ENCODE measurements at places on chromosomes 5 and 9.

DNA sequence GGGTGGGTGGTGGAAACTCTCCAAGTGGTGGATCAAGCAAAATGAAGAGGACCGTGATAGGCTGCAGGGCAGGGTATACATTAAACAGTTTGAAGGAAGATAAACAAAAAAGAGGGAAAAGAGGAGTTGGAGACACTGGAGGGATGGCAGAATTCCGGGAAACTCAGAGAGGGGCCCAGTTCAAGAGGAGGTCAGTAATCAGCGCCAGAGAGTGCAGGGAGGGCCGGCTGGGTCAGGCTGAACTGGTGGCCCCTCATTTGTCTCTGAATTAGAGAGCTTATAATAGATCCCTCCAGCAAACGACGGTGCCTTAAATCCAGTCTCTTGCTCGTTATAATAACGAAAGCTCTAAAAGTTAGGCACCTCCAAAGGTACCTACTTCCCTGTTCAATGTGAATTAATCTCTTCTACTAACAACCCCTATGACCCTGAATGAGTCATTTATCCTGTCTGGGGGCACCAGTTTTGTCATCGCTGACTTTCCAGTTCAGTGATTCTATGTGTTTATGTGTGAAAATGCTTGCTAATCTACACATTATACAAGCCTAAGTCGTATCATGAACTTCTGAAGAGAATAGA is 2.4 kb upstream of the ZSWIM6 start:
- peak overlapping the region; percentile 63 for H3K27ac ChIP-seq
- H3K4me1 ChIP-seq, result peaks cover 33% of the 10 kb centered on the region
- H3K27me3 ChIP-seq, result no peaks in the 10 kb centered on the region
- peak overlapping the region; percentile 76 for H3K4me3 ChIP-seq

GRCh38 chr9:108436448-108436847 is 419.3 kb downstream of the ACTL7B start:
- H3K4me1 ChIP-seq, result peaks cover 26% of the 10 kb centered on the region
- no peak overlapping the region for H3K27ac ChIP-seq
- no peak for DNase-seq

DNA sequence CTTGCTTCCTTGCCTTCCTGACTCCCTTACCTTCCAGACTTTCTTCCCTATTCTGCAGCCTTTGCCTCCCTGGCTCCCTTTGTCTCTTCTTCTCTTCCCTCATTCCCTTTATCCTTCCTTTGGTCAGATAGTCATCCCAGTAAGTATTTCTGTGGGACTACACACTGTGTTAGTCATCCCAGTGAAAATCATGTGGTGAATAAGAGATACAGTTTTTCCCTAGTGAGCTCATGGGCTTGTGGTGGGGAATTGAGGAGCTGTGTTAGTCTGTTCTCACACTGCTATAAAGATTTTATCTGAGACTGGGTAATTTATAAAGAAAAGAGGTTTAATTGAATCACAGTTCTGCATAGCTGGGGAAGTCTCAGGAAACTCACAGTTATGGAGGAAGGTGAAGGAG is 109.8 kb upstream of the EDIL3 start:
- H3K4me3 ChIP-seq, result no peak overlapping the region
- no peak overlapping the region for H3K27ac ChIP-seq
- peaks cover 38% of the 10 kb centered on the region for H3K27me3 ChIP-seq
- H3K36me3 ChIP-seq, result no peaks in the 10 kb centered on the region
- H3K4me1 ChIP-seq, result no peaks in the 10 kb centered on the region

DNA sequence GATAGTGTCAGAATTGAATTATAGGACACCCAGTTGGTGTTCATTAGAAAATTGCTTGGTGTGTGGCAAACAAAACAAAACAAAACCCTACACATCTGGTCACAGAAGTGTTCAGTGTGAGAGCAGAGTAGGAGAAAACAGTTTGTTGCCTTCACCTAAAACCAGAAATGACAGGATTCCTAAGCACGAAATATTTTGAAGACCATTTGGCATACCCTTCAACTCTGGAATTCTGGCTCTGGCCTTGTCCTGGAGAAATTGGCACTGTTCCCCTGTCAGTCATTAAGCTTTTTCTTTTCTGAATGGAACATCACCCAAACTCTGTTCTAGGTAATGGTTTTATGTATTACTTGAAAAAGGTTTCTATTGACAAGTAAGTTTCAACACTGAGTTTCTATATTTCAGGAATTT is 110.2 kb upstream of the PCA3 start:
- no peak for DNase-seq
- H3K4me3 ChIP-seq, result no peak overlapping the region
- H3K27ac ChIP-seq, result peak overlapping the region; percentile 95
- H3K27me3 ChIP-seq, result no peaks in the 10 kb centered on the region
- peaks cover 5% of the 10 kb centered on the region for H3K36me3 ChIP-seq
- H3K4me1 ChIP-seq, result peaks cover 48% of the 10 kb centered on the region

- H3K4me1 ChIP-seq, result peaks cover 47% of the 10 kb centered on the region
- DNase-seq, result no peak
- H3K27ac ChIP-seq, result peak overlapping the region; percentile 73
- peaks cover 31% of the 10 kb centered on the region for H3K36me3 ChIP-seq
- no peak overlapping the region for H3K4me3 ChIP-seq
Measured at GRCh38 chr5:78595458-78595921, 53.1 kb downstream of the LHFPL2 start.

DNA sequence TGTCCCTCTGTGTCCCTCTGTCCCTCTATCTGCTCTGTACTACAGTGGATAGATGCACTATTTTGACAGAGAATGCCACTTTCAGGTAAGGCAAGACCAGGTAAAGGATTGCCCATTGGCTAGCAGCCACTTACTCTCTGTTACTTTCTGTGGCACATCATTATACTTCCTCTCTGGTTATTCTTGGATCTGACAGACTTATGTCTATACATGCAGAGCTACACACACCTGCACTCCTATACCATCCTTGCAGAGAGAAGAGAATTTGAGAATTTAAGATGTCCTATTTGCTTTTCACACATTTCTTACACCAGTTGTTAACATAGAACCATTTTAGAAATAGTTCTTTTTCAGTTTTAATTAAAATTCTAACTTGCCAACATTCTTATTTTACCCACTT is 163.7 kb upstream of the SLC12A2 start:
- no peak for DNase-seq
- H3K4me1 ChIP-seq, result peaks cover 8% of the 10 kb centered on the region
- no peak overlapping the region for H3K4me3 ChIP-seq
- no peaks in the 10 kb centered on the region for H3K27me3 ChIP-seq

DNA sequence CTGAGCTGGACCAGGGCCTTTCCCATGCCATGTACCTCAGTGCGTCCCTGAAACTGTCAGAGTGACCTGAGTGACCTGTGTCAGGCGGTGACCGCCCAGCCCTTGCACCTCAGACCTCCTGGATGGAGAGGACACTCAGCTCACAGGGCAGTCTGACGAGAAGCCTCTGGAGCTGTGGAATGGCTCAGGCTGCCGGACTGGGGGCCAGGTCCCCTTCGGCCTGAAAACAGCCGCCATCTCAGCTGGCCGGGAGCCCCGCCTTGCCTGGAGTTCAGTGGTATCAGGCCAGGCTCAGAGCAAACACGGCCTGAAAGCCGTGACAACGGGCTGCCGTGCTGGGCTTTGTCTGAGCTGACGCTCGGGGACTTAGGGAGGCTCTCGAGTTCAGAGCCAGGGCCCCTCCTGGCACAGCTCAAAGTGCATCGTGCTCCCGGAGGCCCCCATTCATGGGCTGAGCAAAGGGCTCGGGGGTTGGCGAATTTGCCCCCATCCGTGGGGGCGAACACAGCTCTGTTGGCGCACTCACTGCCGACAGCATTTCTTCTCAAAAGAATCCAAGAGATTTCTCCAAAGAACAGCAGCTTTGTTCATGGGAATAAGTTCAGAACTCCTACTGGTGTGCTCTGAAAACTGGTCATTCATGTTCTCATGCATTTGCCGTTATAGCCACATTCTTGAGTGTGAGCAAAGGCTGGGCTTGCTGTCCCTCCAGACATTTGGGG is 8.4 kb upstream of the SLC9A3 start:
- no peaks in the 10 kb centered on the region for H3K36me3 ChIP-seq
- H3K27me3 ChIP-seq, result peaks cover 48% of the 10 kb centered on the region
- H3K27ac ChIP-seq, result no peak overlapping the region

GRCh38 chr5:157598350-157598936 is 22.9 kb upstream of the ADAM19 start:
- peaks cover 10% of the 10 kb centered on the region for H3K4me1 ChIP-seq
- H3K27me3 ChIP-seq, result no peaks in the 10 kb centered on the region
- no peak overlapping the region for H3K4me3 ChIP-seq
- no peak for DNase-seq
- H3K27ac ChIP-seq, result no peak overlapping the region

GRCh38 chr5:124670722-124671184 is 75.7 kb downstream of the ZNF608 start:
- no peak overlapping the region for H3K4me3 ChIP-seq
- peaks cover 5% of the 10 kb centered on the region for H3K36me3 ChIP-seq
- no peak for DNase-seq
- peak overlapping the region; percentile 11 for H3K27ac ChIP-seq
- H3K4me1 ChIP-seq, result peaks cover 18% of the 10 kb centered on the region

DNA sequence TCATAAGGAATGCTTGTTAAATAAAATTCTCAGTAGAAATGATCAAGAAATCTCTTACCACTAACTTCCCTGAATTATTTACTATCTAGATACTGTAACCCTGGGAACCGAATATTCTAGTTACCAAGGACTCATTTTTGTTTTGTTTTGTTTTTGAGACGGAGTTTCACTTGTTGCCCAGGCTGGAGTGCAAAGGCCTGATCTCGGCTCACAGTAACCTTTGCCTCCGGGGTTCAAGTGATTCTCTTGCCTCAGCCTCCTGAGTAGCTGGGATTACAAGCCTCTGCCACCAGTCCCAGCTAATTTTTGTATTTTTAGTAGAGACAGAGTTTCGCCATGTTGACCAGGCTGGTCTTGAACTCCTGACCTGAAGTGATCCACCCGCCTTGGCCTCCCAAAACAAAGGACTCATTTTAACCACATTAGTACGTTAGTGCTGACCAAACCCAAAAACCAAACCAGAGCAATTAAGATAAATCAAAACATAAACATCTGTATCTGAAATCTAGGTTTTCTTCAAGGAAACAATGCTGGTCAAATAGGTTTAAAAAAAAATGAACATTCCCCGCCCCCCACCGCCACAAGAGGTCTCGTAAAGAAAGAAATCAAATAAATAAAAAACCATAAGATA is 3.7 kb downstream of the TXN start:
- H3K27me3 ChIP-seq, result no peaks in the 10 kb centered on the region
- H3K4me3 ChIP-seq, result peak overlapping the region; percentile 91
- H3K4me1 ChIP-seq, result peaks cover 42% of the 10 kb centered on the region
- no peak for DNase-seq
- peaks cover 46% of the 10 kb centered on the region for H3K36me3 ChIP-seq

DNA sequence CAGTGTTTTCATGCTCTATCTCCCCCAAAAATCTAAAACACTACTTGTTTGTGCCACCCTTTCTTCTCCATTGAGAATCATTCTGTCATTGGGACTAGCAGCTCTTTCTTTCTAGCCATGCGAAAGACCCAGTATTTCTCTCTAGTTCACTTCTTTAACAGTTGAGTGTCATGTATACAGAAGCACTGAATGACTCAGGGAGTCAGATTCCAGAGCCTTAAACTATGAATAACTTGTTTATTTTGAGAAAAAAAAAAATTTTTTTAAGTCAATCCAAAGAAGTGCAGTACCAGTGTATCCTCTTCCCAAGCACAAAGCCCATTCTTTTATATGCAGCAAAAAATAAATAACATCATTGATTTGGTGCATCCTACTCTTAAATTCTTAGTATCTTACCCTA is 415.4 kb upstream of the GRAMD2B start:
- H3K27ac ChIP-seq, result no peak overlapping the region
- no peak for DNase-seq
- H3K4me3 ChIP-seq, result no peak overlapping the region
- no peaks in the 10 kb centered on the region for H3K36me3 ChIP-seq

GRCh38 chr9:99365233-99365980 is 143.3 kb downstream of the SEC61B start:
- H3K27me3 ChIP-seq, result no peaks in the 10 kb centered on the region
- no peak overlapping the region for H3K4me3 ChIP-seq
- peak; percentile 45 for DNase-seq
- H3K27ac ChIP-seq, result no peak overlapping the region

GRCh38 chr5:155264809-155265208 is 251.3 kb downstream of the KIF4B start:
- no peak for DNase-seq
- H3K27me3 ChIP-seq, result no peaks in the 10 kb centered on the region
- H3K27ac ChIP-seq, result no peak overlapping the region
- no peak overlapping the region for H3K4me3 ChIP-seq

DNA sequence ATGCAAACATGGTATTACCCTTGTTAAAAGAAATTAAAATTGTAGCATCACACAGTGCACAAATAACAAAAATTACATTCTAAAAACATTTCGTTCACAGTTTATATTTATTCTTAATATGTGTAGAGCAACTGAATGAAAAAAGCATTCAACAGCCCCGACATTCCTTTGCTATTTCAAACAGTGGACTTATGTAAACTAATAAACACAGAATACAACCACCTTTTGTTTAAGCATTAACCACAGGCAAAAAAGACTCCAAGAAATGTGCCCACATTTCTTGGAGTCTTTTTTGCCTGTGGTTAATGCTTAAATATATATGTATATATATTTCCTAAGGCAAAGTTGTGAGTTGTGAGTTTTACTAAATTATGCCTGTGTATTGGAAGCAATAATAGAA is 532.5 kb upstream of the DAP start:
- H3K27me3 ChIP-seq, result peaks cover 23% of the 10 kb centered on the region
- DNase-seq, result no peak
- no peak overlapping the region for H3K4me3 ChIP-seq

- peaks cover 36% of the 10 kb centered on the region for H3K4me1 ChIP-seq
- peak; percentile 79 for DNase-seq
- H3K27ac ChIP-seq, result no peak overlapping the region
- H3K4me3 ChIP-seq, result no peak overlapping the region
Measured at GRCh38 chr9:96856363-96857286, 2.3 kb upstream of the ZNF782 start.

DNA sequence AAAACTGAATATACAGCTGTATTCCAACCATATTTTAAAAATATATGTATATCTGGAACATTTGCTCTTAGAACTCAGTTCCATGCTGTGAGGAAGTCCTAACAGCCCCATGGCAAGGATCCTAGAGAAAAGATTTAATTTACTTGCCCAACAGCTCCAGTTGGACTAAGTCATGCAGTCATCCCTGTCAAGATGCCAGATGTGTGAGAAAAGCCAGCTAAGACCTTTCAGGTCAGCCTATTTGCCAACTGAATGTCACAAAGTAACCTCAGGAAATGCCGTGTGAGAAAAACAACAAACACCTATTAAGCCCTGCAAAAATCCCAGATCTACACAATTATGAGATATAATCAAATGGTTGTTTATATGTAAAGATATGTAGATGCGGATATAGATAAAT is 416.3 kb downstream of the NR2F1-AS1 start:
- H3K36me3 ChIP-seq, result no peaks in the 10 kb centered on the region
- peak; percentile 85 for DNase-seq
- H3K27ac ChIP-seq, result no peak overlapping the region
- no peak overlapping the region for H3K4me3 ChIP-seq
- peaks cover 20% of the 10 kb centered on the region for H3K4me1 ChIP-seq

DNA sequence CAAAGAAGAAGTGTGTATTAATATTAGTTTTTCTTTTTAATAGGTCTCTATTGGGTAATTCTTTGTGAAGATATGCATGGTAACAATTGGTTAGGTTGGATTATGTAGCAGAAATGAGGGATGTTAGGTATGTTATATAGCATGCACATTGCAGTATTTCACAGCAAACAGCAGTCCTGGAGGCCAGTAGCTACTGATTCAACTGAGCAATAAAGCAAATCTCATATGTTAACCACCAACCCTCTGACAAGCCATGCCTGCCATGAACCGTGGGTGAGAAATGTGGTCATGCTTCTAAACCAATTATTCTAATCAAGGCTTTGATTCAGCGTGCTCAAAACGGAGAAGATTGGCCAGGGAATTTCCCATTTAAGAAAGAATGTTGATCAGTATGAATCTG is 313.0 kb upstream of the CDH6 start:
- no peak overlapping the region for H3K27ac ChIP-seq
- no peaks in the 10 kb centered on the region for H3K36me3 ChIP-seq
- H3K4me1 ChIP-seq, result no peaks in the 10 kb centered on the region
- no peak for DNase-seq
- no peak overlapping the region for H3K4me3 ChIP-seq

All from MCF 10A (cell line).